ENCODE measurements at places on chromosomes 5 and 9.

GRCh38 chr5:172802567-172803176 lies 31.4 kb upstream of the ERGIC1 start:
- no peak for DNase-seq

DNA sequence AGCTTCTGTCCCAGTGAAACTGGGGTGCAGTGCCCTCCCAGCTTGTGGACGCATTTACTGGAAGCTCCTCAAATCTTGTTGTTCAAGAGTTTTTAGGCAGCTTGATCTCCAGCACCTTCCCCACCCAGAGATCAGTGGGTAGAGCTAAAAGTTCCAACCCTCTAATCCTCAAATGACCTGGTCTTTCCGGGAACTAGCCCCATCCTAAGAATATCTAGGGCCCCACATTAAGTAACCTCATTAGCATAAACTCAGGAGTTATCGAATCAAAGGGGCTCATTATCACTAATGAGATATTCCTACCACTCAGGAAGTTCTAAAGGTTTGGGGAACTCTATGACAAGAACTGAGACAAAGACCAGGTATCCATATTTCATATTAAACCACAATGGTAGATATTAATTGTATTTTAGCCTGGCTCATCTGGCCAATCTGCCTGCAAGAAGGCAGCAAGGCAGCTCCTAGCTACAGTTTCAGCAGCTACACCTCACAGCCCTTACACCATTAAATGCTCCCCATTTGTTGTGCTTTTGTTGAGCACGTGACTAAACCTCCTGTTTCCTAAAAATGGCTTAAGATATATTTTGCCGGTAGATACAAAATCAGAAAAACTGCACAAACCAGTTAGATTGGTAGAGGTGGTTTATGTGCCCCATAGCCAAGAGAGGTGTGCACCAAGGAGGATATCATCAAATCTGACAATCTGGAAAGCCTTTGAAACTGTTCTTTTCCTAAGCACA lies 24.6 kb upstream of the SLC22A5 start:
- DNase-seq: no peak

DNA sequence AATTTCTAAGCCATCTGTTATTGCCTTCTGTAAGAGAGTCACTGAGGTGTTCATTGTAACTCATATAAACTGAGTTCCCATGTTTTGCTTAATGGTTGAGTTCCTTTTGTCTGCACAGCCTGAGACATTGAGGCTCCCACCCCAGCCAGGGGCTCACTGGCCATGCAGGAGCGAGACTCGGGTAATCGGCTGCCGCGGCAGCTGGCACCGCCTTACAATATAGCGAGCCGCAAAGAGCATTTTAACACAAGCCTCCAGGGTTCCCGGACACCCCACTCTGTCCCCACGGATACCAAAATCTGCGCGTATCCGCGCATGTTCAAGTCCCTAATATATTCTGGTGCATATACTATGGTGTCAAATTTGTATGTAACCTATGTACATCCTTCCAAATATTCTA lies 24.4 kb upstream of the GLDC start:
- no peak for DNase-seq

- DNase-seq: no peak
Measured at GRCh38 chr5:180739271-180739670, 587 bp downstream of the OR2Y1 start.

- no peak for DNase-seq
Measured at GRCh38 chr5:88952344-88952743, 69.4 kb upstream of the MEF2C start.

Data from PC-9 (cell line).